Liver (tissue), 10 donors: ENCODE measurements at places on chromosomes 7 and 10.

GRCh38 chr10:112797197-112797596 lies 152.8 kb upstream of the TCF7L2 start:
- no peak for DNase-seq

DNA sequence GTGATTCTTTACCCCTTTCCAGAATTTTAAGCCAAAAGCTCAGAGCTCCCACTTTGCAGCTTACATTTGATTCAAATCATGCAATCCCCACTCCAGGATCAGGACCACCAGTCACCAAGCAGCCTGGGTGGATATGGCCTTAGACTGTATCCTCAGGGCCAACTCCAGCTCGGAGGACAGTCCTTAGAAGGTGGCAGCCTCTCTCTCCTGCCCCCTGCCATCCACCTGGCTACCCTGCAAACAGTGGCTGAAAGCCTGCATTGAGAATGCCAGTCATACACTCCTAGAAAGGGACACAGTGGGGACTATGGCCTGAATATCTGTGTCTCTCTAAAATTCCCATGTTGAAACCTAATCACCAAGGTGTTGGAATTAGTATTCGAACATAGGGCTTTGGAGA lies 50.0 kb upstream of the KCNMA1 start:
- no peak for DNase-seq

DNA sequence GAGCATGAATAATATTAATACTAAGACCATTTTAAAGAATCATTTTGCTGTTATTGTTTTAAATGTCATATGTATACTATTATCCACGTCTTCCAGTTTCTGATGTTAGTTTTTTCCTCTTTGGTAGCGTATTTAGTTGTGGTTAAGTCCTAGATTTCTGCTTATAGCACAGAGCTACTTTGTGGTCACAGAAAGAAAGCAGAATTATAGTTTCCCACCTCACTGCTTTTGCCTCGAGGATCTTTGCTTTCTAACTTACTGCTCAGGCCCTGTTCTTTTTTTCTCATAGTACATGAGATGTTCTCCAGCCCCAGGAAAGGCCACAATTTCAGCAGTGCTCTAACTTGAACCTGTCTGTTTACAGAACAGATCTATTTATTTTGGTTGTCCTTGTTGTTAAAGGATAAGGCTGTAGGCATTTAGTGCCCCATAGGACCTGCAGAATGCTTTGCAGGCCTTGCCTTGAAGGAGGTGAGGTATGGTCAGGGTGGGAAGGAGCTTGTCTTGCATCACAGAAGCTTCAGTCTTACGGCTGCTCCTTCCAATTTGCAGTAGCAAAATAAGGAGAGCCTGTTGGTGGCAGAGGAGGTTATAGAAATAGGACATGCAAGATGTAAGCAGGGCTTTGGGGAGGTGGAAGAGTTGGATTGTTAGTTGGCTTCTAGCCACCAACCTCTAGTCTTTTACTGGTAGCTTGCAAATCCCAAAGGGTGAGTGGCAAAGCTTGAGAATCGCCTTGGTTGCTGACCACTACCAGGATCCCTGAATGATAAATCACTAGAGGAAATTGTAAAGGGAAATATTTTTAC lies 129.1 kb downstream of the LRRC4 start:
- DNase-seq: no peak

- DNase-seq: no peak
Observed at GRCh38 chr7:4109481-4110110, 572.5 kb upstream of the FOXK1 start.

DNA sequence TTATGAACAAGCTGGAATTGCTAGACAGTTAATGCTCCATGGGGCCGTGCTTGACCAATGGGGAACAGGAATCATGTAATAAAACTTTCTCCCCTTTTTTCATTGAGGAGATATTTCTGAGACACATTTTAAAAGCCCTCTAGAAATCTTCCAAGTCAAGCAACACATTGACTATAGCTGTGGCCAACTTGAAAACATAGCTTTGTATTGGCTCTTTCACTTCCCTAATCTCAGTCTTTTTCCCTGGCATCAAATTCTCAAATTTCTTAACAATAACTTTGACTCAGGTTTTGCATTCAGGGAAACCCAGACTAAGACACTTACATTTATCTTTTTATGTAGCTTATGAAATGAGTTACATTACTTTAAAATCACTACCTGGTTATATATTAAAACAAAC lies 947.1 kb upstream of the MBL2 start:
- DNase-seq: no peak

- DNase-seq: no peak
Observed at GRCh38 chr7:155405399-155406318, 52.3 kb upstream of the EN2 start.

DNA sequence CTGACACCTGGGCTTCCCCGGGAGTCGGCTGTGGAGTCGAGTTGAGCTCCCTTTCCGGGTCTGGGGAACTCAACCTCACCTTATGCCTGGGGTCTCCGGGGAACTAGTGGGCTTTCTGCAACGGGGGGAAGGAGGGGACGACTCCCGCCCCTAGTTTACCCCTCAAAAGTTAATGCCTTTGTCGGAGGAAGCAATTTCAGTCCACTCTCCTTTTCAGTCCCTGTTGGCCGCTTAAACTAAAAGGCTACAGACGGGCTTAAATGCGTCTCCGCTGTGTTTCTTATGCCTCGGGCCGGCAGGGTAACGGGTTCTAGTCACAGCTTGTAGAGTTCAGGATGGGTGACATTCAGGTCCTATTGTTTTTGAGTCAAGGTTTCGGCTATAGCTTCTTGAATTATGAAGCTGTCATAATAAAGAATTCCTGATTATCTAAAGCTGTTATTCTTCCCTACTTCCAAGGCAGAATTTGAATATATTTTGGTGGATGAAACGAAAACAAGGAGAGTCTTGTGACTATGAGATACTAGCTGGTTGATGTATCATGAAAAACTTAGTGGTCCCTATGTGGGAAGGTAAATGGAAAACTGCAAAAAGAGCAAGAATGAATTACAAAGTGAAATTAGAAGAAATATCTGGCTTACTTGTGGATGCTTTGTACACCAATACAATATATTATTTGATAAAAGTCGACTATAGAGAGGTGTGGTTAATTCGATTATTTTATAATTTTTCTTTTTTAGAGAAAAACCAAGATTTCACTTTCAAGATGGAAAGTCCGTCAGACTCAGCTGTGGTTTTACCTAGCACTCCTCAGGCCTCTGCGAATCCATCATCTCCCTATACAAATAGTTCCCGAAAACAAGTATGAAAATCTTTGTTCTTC lies 495 bp downstream of the SFR1 start:
- no peak for DNase-seq

GRCh38 chr7:108026116-108026515 lies 23.2 kb upstream of the LAMB1 start:
- DNase-seq: no peak

- no peak for DNase-seq
Observed at GRCh38 chr10:60032723-60033122, 126.4 kb upstream of the CCDC6 start.

- DNase-seq: no peak
Observed at GRCh38 chr7:43021431-43021830, 89.3 kb downstream of the MRPL32 start.

GRCh38 chr10:27696466-27696865 lies 49.2 kb downstream of the MKX start:
- no peak for DNase-seq

- DNase-seq: no peak
Observed at GRCh38 chr7:129615018-129615417, 3.5 kb downstream of the NRF1 start.

DNA sequence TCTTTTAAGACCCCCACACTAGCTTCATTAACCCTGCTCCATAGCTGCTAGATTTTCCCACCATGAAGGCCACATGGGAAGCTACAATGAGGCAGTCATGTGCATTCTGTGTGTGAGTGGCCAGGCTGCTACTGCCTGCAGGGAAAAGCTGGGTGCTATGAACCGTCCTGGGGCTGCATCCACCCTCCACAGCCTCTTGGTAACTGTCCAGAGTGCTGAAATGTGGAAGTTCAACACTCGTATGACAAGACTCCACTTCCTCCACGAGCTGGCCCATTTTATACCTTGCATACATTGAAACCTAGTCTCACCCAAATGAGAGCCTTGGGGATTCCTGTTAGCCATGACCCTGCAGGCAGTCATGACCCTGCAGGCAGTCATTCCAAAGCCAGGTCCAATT lies 59.4 kb downstream of the CUZD1 start:
- DNase-seq: no peak

- DNase-seq: no peak
Observed at GRCh38 chr10:102404361-102405107, 9.0 kb downstream of the NFKB2 start.

GRCh38 chr10:48882881-48883280 lies 56.8 kb downstream of the LRRC18 start:
- DNase-seq: no peak

GRCh38 chr7:42745357-42746059 lies 166.4 kb downstream of the C7orf25 start:
- DNase-seq: no peak

DNA sequence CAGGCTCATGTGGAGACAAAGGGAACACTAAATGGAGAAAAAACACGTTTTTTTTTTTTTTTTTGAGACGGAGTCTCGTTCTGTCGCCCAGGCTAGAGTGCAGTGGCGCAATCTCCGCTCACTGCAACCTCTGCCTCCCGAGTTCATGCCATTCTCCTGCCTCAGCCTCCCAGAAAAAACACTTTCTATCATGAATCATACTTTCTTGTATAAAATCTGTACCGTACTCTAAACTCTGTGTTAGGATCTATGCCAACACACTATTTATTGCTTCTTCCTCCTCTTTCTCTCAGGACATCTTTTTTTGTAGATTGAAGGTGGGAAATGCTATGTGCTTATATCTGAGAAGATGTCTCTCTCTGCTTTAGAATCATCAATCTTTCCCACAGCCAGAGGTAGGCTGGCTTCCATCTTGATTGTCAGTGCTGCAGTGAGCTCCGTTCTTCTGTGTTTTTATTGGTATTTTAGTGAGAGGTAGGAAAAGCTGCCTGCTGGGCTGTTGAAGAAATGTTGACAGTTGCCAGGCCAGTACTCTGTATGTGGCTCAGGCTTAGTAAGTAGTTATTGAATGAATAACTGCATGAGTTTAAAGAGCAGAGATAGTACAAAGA lies 101.1 kb downstream of the GPR85 start:
- no peak for DNase-seq

GRCh38 chr10:95249467-95249866 lies 41.3 kb downstream of the PDLIM1 start:
- no peak for DNase-seq

GRCh38 chr7:135748770-135749169 lies at the start of gene FAM180A:
Gene FAM180A, minus strand, starts transcription at chr7:135748813. Its CDS starts 233 bp downstream, at chr7:135748580.
- DNase-seq: no peak

- no peak for DNase-seq
Observed at GRCh38 chr7:50647286-50647980, 82.2 kb upstream of the DDC start.

DNA sequence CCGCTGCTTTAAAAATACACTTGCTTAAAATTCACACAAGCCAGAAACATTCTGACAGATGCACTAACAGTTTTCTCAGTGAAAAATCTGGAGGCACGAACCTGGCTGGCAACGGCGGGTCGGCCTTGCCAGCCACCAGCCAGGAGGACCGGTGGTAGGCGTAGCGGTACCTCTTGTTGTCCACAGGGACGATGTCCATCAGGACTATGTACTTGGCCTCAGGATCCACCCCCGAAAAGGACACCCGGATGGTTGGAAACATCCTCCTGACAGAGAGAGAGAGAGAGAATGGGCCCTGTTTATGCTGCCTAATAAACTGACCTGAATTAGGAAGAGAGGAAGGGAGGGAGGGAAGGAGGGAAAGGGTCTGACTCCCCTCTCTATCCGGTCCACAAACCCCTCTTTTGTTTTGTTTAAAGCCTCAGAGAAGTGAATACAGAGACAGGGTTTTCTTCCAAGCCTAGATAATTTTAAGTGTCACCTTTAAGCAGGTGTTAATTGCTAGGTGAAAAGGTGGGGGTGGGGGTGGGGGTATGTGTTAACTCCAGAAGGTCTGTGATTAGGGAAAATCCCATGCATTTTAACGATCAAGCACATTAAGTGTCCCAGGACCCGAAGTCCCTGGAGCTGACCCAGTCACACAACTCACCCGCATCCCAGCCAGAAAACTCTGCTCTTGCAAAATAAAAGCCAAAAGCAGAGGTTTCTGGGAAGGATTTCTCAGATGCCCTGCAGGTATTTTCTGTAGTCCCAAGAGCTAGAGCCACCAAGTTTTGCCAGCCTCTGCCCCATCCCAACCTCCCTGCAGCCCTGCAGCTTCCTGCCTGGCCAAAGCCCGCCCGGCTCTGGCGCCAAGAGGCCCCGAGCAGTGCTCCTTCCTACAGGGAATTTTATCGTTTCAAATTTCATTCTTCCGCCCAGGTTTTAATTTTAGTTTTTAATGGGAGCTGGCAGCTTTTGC lies 5.0 kb downstream of the TBX20 start:
- no peak for DNase-seq

DNA sequence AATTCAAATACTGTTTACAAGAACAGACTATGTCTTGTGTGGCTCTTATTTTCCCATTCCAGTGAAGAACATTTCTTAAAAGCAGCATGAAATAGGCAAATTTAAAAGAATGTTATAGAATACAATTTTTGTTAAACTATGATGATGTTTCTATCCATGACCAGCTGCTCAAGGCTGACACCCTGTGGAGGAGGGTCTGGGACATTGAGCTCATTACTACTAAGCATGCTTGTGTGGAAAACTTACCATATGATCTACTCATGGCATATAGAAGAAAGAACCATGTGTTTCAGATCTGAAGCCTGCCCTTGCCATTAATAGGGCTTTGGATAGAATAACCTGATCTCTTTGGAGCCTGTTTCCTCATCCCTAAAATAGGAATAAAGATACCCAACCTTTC lies 125.0 kb downstream of the FOXP2 start:
- no peak for DNase-seq

DNA sequence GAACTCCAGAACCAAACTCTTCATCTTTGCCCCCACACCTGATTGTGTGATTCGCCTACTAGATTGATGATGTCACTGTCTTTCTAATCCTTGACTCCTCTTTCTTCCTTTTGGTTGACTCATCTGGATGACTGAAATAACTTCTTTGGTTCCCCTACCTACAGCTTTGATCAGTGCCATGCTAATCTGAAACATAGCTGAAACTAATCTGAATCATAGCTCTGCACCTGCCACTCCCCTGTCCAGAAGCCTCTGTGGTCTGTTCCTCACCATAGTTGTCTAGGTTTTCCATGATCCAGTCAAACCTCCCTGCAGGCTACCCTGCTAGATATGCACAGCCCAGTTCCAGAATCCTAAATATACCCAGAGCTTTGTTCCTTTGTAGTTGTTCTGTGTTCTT lies 51.9 kb downstream of the ZNF365 start:
- no peak for DNase-seq

DNA sequence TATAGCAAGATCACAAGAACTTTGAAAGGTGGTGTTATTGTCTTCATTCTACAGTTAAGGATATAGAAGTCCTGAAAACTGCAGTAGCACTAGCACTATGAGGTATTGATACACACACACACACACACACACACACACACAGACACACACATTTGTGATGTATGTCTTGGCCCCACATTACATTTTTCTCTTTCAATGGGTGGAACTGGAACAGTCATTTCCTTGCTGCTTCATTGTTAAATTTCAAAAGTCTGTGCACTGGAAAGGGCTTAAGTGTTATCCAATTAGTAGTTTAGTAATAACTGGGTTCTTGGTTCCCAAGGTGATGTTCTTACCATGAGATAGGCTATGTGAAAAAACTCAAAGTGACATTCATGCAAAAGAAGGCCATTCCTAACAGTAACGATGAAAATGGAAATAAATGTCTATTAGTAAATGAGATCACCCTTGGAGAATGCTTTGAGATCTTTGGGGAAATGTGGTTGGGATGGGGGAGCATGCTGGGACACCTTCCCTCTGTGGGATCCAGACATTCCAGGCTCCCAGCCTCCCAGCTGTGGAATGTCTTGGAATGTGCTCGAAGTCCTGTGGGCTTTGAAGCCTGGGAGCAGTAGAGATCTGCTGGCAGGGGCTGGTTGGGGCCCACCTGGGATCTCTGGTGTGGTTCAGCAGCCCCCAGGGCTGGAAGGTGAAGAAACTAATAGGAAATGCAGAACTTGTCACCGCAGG lies 37.4 kb upstream of the CALD1 start:
- DNase-seq: no peak
